ENCODE measurements at places on chromosomes 12 and 14. TPM values are rescaled to one million over a fixed set of nuclear protein-coding genes. Genes with fewer than 3 reads are reported as not detected.

SSTR1 gene
- 0.41 TPM for total RNA-seq

RNASE3 gene
- total RNA-seq = 0.59 TPM

GRCh38 chr12:124861898-124862676 is 1.6 kb downstream of the SCARB1 start:
- no peak for DNase-seq

- no peak for DNase-seq
These were observed 214.8 kb downstream of the EMP1 start for GRCh38 chr12:13411287-13411686.

DNA sequence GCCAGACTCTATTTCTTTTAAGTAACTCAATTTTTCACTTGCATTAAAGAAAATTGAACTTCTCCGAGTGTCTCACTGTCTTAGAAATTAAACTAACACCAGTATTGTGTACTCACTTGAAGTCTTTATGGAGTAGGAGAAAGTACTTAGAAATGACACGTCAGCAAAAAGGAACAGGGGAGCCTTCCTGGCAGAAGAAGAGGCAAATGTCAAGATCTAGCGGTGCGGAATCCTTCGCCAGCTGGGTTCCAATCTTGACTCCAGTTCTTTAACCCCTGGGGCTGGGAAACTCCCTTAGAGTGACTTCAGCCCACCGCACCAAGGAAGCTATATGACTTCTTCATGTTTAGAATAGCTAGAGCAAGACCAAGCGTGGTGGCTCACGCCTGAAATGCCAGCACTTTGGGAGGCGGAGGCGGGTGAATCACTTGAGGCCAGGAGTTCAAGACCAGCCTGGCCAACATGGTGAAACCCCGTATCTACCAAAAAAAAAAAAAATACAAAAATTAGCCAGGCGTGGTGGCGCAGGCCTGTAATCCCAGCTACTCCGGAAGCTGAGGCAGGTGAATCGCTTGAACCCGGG is 34.4 kb downstream of the WBP11 start:
- no peak for DNase-seq

GRCh38 chr12:115956659-115957058 is 320.8 kb downstream of the MED13L start:
- DNase-seq = no peak

DNA sequence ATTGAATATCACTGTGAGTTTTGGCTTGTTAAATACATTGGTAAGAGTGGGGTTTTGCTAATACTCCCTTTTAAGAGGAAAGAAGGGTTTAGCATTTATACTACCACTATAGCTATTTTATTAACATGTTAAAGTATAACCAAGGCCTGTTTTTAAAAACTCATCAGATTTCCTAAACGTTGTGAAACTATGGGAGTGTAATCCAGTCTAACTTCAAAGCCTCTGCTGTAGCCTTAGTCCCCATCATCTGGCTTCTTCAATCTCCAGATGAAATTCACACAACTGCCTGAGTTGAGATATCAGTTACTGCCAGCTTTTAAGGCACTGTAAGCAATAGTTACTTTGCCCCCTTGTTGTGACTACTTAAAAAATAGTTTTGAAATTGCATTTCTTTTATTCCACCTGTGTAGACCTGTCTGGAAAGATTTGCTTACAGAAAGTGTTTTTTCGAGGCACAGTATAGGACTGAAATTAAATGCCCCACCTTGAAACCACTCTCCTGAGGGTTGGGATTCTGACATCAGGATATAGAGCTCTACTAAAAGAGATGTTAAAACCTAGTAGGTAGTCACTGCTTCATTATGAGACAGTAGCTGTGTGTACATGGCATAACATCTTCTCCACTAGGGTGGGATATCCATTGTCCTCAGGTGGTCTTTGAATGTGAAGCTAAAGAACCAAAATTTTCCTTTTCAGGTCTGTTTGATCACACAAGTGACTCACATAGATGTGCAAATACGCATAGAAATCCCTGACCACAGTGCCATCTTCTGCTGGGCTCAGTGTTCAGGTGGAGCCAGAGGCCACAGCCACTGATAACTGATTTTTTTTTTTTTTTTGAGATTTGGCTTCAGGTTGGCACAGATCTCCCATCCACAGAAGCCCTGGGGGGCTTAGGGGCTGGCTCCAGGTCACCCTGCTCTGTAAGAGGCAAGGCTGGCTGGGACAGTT is 125.5 kb downstream of the DAAM1 start:
- DNase-seq = no peak

- DNase-seq = peak; percentile 58
These were observed at the start of gene B4GALNT1 for GRCh38 chr12:57632958-57633840. Gene B4GALNT1 (minus strand): TSS chr12:57633201. CDS start chr12:57632132, 1,069 bp downstream.

GRCh38 chr12:6235499-6235898 is 35.3 kb downstream of the CD9 start:
- DNase-seq = no peak

Measured in right atrium auricular region (tissue), 2 donors.